Astrocyte (in vitro differentiated cells and primary cell): ENCODE measurements at places on chromosomes 7 and 10.

- peaks cover 7% of the 10 kb centered on the region for H3K27me3 ChIP-seq
- no peak for DNase-seq
- no peak overlapping the region for H3K27ac ChIP-seq
- no peaks in the 10 kb centered on the region for H3K36me3 ChIP-seq
- peaks cover 18% of the 10 kb centered on the region for H3K4me1 ChIP-seq
- H3K4me3 ChIP-seq, result no peak overlapping the region
These were observed 98.1 kb downstream of the C10orf105 start for GRCh38 chr10:71621231-71622153.

DNA sequence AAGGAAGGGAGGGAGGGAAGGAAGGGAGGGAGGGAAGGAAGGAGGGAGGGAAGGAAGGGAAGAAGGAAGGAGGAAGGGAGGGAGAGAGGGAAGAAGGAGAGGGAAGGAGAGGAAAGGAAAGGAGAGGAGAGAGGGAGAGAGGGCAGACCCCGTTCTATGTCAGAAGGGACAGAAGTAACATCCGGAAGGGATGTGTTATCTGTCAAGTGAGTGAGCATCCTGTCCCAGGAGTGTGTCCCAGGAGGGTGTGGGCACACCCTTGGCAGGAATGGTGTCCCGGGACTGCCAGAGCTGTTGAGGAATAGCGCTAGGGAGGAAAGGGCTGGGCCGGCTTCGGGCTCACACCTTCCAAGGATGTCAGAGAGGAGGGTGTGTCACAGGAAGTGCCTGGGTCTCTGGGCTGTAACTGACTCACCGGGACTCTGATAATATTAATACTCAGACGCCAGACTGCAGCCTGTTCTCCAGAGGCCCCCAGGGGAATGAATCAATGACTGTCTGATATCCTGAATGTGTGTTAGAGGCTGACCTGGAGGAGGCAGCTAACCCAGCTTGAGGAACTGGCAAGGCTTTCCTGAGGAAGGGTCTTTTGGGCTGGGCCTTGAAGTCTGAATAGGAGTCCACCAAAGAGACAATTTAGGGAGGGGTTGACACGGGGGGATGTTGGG is 125.6 kb upstream of the TNRC18 start:
- H3K4me3 ChIP-seq, result no peak overlapping the region
- H3K27me3 ChIP-seq, result no peaks in the 10 kb centered on the region
- peak; percentile 62 for DNase-seq
- peaks cover 6% of the 10 kb centered on the region for H3K4me1 ChIP-seq
- no peaks in the 10 kb centered on the region for H3K36me3 ChIP-seq
- no peak overlapping the region for H3K27ac ChIP-seq

- H3K4me1 ChIP-seq, result no peaks in the 10 kb centered on the region
- no peaks in the 10 kb centered on the region for H3K36me3 ChIP-seq
- DNase-seq, result no peak
These were observed 556.9 kb downstream of the DNAJB9 start for GRCh38 chr7:109126404-109127050.

GRCh38 chr10:88228130-88228529 is 355.0 kb downstream of the RNLS start:
- H3K27ac ChIP-seq, result no peak overlapping the region
- no peak overlapping the region for H3K4me3 ChIP-seq
- H3K36me3 ChIP-seq, result no peaks in the 10 kb centered on the region
- DNase-seq, result no peak
- no peaks in the 10 kb centered on the region for H3K27me3 ChIP-seq

GRCh38 chr10:62610649-62611229 is 193.8 kb upstream of the ADO start:
- no peaks in the 10 kb centered on the region for H3K27me3 ChIP-seq
- DNase-seq, result peak; percentile 23
- no peak overlapping the region for H3K4me3 ChIP-seq

DNA sequence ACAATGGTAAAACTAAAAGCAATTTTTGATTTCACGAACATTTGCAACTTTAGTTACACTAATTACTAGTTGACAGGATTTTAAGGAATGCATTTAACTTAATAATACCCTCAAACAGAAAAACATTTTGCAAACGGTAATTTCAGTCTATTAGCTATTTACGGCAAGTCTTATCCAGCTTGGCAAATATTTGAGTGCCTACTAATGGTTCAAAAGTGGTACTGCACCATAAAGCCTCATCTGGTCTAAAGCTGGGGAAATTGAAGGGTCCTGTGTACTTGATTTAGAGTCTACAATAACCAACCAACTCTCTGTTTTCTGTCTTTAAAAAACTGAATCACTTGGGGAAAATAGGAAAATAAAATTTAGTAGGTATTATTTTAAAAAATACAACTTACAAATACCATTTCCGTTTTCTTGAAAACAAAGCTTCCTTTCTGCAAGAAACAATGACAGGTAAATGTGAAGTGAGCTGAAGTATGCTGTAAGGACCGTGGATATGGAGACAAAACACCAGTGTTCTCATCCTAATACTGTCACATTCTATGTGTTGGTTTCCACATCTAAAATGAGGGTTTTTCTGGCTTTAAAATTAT is 142.3 kb downstream of the VPS50 start:
- no peak overlapping the region for H3K4me3 ChIP-seq
- peak; percentile 36 for DNase-seq
- no peak overlapping the region for H3K27ac ChIP-seq
- peaks cover 15% of the 10 kb centered on the region for H3K27me3 ChIP-seq

DNA sequence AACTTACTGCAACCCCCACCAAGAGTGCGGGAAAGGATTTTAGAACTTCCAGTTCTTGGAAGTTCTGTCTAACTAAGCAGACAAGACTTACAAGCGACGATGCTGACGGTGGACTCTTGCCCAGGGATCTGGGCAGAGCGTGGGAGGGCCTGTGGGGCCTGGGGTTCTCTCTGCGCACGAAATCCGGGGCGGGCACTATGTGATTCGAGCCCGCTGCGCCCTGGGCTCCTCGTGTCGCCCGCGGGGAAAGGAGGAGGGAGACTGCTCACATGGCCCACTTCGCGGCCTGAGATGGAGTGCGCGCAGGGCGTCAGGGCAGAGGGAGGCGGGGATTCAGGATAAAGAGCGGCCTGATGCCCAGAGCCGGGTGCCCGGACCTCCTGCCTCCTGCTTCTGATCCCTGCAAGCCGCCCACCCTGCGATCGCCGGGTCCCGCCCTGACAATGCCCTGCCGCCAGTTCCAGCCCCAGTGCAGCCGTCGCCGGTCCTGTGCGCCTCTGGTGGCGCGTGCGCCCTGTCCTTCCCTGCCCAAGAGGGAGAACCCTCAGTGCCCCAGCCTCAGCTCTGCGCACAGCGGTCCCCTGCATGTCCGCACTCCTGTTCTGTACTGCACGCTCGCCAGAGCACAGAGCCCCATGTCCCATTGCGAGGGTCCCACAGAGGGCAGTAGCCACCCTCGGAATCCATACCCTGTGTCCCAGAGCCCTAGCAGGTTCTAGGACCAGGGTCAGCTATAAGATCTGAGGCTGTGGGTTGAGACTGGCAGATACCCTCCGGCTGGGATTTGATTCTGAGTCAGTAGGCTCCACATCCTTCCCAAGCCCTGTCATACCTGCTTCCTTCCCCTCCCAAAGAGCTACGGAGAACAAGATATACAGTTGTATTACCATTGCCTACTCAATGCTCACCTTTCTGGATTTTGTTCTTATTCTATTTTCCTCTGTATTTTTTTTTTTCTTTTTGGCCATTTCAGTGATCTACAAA is 99.4 kb upstream of the TMEM106B start:
- peak; percentile 68 for DNase-seq
- no peaks in the 10 kb centered on the region for H3K36me3 ChIP-seq
- H3K4me3 ChIP-seq, result peak overlapping the region; percentile 56
- no peak overlapping the region for H3K27ac ChIP-seq
- no peaks in the 10 kb centered on the region for H3K27me3 ChIP-seq
